ENCODE measurements at places on chromosomes 6 and 20. TPM values are rescaled to one million over a fixed set of nuclear protein-coding genes. Genes with fewer than 3 reads are reported as not detected.

The CENPW gene
- 50.7 TPM for total RNA-seq

The ZNF311 gene
- 3.3 TPM for total RNA-seq

The NSFL1C gene
- total RNA-seq = 60.8 TPM

The CTSA gene
- 37.3 TPM for total RNA-seq

The KHDC1L gene
- 0.21 TPM for total RNA-seq

The ALDH8A1 gene
- total RNA-seq = 0.04 TPM

The BTN1A1 gene
- not detected for total RNA-seq

The CASS4 gene
- total RNA-seq = not detected

The DEFB132 gene
- not detected for total RNA-seq

The FKBP1C gene
- total RNA-seq = 3.1 TPM

The COL10A1 gene
- total RNA-seq = not detected

The CCND3 gene
- total RNA-seq = 73.4 TPM

The AP5S1 gene
- 11.9 TPM for total RNA-seq

DNA sequence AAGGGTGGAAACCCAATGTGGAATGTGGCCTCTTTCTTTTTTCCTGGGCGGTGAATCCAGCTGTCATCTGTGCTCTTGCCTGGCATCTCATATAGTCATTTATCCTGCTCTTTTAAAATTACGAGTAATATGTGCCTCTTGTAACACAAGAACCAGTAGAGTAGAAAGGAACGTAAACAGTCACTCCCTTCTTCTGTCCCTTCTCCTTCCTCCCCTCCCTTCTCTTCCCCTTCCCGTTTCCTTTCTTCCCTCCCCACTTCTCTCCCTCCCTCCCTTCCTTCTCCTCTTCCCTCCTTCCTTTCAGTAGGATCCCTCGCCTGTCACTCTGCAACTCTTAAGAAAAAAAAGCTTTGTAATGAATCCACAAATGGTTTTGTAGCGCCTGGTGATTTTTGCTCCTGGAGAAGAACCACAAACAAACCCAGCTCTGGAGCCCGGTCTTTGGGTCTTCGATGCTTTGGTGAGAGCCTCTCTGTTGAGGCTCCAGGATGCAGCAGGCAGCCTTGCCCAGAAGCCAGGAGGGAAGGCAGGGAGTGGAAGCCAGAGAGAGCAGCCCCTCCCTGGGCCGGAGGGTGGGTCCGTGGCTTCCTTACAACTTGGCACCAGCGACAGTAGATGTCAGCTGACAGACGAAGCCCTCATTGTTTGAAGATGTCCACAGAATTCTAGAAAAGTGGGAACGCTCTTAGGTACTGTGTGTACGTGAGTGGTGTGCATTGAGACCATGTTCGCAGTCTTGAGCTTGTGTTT, 15.0 kb downstream of the DUSP22 start:
- DNase-seq = no peak

DNA sequence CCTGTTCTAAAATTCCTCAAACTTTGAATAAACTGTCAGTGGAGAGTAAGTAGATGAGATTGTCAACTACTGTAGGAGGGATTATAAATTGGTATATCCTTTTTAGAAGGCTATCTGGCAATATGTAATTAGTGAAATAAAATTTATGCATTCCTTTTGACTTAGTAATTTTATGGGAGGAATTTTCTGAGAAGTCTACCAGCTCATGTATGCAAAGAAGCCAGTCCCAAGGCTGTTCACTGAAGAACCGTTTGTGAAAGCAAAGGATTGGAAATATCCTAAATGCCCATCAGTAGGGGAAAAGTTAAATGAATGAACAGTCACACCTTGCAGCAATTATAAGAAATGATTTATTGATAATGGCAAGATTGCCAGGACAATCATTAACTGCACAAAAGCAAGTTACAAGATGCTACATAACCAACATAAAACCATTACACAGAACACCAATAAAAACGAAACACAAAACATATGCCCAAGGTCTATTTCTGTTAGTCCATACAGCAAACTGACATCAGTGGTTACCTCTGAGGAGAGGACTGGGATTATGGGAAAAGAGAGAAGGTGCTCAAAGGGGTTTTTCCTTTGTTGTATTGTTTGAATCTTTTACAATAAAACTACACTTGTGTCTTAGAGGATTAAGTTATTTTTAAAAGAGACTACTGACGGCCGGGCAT, 4.6 kb upstream of the DSTN start:
- DNase-seq = peak; percentile 49

- no peak for DNase-seq
Measured at GRCh38 chr6:151512481-151512880, 18.7 kb downstream of the CCDC170 start.

DNA sequence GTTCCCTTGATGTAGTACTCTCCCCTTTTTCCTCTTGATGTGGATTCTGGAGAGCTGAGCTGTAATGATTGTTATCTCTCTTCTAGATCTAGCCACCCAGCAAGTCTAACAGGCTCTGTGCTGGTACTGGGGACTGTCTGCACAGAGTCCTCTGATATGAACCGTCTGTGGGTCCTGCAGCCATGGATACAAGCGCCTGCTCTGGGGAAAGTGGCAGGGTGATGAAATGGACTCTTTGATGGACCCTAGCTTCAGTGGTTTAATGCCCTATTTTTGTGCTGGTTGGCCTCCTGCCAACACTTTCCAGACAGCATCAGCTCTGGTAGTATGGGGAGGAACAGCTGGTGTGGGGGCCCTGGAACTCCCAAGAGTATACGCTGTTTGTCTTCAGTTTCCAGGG, 216.3 kb downstream of the ADGRG6 start:
- DNase-seq = no peak

- DNase-seq = no peak
Measured at GRCh38 chr20:18712131-18712530, 101.5 kb upstream of the SCP2D1 start.

GRCh38 chr6:73481969-73482368, 20.4 kb downstream of the MTO1 start:
- DNase-seq = no peak

DNA sequence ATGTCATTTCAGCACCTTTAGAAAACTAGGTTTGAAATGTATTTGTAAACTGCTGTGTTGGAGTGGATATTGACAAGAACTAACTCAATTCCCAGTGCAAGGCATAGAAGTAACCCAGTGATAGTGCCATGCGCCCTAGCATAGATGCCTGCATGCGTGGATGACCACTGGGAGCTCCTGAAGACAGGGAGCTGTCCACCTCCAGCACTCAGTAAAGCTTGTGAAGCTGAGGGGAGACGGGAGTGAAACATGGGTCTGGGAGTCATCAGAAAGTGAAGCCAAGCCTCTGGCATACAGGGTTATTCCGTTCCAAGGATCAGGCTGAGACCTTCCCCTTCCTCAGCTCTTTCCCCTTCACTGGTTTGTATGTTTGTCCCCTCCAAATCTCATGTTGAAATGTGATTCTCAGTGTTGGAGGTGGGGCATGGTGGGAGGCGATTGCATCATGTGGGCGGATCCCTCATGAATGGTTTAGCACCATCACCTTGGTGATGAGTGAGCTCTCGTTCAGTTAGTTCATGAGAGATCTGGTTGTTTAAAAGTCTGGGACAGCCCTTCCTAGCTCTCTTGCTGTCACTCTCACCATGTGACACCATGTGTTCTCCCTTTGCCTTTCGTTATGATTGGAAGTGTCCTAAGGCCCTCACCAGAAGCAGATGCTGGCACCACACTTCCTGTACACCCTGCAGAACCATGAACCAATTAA, 146.5 kb upstream of the FERMT1 start:
- no peak for DNase-seq

- DNase-seq = no peak
Measured at GRCh38 chr20:49889935-49890333, 25.4 kb downstream of the SPATA2 start.

GRCh38 chr6:39361657-39362486, 39.4 kb upstream of the KCNK16 start:
- no peak for DNase-seq

- no peak for DNase-seq
Measured at GRCh38 chr20:37537505-37537904, 9.8 kb upstream of the BLCAP start.

DNA sequence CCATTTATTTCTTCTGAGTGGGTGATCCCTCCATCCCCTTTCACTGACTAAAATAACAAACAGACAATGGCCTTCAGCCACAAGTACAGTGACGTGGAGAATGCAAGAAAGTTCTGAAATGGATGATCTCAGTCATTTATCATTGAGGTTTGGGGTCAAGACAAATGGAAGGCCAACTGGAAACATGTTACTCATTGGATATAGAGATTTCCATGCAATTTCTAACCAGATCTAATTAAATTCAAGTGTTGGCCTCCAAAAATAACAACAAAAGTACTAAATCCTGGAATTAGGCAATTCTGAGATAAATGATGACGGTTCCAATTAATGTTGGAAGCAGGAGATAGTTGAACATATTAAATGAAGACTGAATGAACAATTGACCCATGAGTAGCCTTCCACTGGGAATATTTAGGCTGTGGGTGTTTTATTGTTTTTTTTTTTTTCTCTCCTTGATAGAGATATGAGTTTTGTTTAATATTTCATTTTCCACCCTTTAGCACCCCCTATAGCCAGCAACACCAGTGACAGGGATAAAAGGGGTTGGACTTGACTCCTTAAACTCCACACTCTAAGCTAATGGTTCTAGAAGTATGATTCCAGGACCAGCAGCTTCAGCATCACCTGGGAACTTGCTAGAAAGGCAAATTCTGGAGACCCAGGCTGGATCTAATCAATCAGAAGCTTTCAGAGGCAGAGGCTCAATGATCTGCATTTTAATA, 112.8 kb downstream of the BCAS1 start:
- DNase-seq = no peak

DNA sequence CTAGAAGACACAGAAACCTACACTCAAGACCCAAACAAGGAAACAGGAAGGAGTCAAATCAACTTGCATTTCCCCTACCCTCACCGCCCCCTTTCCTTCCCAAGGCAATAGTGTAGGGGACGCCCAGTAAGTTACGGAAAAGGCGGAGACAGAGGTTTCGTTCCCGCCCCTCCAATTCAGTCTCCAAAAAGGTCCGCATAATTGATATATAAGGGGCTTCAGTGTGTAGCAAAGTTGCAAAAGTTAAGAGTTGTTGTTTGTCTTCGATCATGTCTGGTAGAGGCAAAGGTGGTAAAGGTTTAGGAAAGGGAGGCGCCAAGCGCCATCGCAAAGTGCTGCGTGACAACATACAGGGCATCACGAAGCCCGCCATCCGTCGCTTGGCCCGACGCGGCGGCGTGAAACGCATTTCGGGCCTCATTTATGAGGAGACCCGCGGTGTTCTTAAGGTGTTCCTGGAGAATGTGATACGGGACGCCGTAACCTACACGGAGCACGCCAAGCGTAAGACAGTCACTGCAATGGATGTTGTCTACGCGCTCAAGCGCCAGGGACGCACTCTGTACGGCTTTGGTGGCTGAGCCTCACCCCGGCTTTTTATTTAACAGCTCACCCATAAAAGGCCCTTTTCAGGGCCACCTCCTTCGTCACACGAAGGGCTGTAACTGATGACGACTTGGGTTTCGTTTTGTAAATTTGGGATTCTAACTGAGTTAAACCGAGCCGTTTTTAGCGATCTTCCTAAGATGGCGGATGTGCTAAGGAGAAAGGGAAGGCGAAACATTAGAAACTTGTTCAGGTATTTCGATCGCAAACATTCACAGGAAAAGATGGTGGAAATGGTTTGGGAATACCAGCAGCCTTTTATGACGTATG, 124.6 kb upstream of the BTN3A2 start:
- DNase-seq = peak; percentile 72

DNA sequence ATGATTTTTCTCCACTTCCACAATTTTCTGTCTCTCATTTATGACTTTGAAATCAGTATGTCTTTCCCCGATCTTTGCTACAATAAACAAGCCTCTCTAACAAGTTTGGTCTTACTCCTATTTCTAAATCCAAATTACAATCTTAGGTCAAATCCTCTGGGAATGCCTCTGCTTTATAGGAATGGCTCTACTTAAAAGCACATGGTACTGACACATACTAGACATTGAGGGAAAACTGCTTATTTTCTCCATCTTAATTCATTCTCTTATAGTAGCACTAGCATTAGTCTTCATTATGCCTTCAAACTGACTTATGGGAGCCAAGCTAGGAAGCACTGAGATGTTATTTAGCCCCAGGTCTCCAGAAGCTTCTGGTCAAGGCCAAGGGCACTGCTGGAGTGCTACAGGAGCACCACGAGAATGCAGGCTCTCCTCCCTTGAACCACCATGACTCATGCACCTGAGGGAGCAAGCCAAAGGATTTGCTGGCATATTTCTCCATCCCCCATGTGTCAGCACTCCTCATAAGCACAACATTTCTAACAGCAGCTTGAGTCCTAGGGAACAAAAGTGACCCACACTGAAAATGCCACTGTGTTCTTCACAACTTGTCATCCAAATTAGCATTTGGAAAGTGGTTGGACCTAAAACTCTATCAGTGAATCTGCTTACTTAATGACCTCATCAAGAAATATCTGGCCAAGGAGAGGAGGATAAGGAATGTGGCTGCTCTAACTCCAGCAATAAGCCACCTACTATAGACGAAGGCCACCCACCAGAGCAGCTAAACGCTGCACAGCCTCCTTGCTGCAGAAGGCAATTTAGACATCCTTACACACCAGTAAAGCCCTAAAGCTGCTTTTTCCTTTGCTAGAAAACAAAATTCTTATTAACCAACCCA, 156.8 kb upstream of the KCNQ5 start:
- DNase-seq = peak; percentile 64

- DNase-seq = peak; percentile 68
Measured at GRCh38 chr6:27806981-27807440, 105.2 kb downstream of the OR2B2 start.

GRCh38 chr6:127585123-127585522, 8.1 kb downstream of the C6orf58 start:
- DNase-seq = no peak

- no peak for DNase-seq
Measured at GRCh38 chr20:47618479-47618878, 116.8 kb downstream of the NCOA3 start.

DNA sequence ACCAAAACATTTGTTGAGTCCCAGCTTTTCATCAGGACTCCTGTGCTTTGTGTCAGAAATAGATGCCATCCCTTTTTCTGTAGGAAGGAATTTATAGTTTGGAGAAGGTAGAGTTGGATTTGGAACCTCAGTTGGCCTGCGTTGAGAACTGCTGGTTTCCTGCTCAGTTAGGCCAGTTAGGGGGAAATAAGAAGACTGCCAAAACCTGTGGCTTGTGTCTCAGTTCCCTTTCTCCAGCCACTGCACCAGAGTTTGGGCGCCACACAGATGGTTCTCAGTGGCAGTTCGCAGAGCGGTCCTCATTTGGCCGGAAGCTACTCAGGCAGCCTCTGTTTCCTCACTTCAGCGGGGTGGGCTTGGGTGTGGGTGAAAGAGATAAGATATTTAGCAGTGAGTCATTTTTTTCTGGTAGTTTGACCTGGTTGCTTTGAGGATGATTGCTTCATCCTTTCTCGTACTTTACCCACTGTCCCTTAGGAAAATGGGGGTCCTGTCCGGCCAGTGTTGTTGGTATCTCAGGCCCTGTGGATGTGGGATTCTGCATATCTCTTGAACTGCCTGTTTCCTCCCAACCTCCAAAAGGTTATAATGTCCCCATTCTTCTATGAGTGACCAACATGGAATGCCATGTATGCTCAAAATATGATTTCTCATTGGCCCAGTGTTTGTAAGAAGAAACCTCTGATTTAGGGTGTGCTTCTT, 53.7 kb downstream of the JARID2 start:
- DNase-seq = no peak

GRCh38 chr20:37944456-37944981, 41.6 kb downstream of the VSTM2L start:
- DNase-seq = no peak
